Stimulated activated naive CD4-positive, alpha-beta T cell (primary cell): ENCODE measurements at places on chromosomes 2 and 18.

GRCh38 chr2:216012133-216012829, 1.1 kb downstream of the MREG start:
- DNase-seq: no peak

DNA sequence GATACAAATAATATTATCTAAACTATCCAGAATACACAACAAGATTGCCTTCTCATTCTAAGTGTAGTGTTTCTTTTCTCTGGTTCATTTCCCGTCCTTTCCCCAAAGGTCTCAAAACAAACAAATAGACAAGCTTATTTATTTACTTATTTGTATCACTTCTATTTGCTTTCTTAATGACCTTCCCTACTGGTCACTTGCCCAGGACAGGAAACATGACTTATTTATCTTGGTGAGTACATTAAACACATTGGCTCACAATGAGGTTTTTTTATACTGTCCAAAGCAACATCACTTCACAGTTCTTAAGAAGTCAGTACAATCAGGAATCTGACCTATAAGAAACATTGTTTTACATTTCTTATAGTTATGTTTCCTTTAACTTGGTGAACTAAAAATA, 123.3 kb upstream of the KYNU start:
- DNase-seq: no peak

DNA sequence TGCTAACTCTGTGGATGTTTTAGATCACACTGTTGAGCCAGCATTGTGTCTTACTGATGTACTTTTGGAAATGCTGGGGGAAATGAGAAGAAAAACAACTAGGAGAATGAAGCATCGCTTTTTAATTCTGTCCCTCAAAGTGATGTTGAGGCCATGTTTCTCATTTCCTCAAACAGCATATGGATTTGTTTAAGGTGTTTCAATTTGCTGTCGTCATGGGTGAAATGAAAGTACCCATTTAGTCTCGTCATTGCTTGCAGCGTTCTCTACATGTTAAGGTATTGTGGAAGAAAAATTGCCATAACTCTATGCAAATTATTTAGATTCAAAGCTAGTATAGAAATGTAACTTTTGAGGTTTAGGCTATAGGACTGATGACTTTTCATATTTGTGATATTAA, 151.3 kb downstream of the KCTD1 start:
- DNase-seq: no peak

GRCh38 chr2:164705412-164706167, 84.3 kb upstream of the GRB14 start:
- no peak for DNase-seq

GRCh38 chr18:46569211-46569610, 87.8 kb downstream of the LOXHD1 start:
- no peak for DNase-seq

- no peak for DNase-seq
Measured at GRCh38 chr18:23716966-23717365, 27.7 kb downstream of the LAMA3 start.

- no peak for DNase-seq
Measured at GRCh38 chr2:36371070-36371874, 15.7 kb downstream of the CRIM1 start.

DNA sequence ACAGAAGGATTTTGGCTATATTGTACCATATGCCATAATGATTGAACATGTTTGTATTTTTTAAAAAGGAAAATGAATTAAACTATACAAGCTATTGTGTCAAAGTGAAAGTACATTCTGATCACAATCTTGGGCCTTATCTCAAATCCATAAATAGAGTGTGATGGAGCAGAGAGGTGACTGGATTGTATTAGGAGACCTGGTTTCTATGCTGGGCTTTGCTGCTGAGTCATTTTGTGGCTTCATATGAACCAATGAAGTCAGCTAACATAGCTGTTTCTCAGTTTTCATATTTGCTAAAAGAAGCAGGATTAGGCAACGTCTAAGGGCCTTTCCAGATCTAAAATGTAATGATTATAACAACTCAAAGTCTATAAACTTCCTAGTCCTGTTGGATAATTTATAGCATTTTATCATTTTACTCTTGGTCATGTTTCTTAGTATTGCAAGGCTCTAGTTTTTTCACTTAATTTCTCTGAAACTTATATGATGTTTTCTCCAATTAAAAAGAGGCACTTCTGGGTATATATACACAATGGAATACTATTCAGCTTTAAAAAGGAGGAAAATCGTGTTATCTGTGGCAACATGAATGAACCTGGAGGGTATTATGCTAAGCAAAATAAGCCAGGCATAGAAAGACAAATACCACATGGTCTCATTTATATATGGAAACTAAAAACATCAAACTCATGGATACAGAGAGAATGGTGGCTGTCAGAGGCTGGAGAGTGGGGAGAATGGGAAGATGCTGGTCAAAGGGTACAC, 112.3 kb downstream of the MEP1B start:
- DNase-seq: no peak

- DNase-seq: no peak
Measured at GRCh38 chr18:13710414-13710831, 15.9 kb downstream of the FAM210A start.
